Stimulated activated naive CD8-positive, alpha-beta T cell treated with anti-CD3 and anti-CD28 coated beads, Interleukin-15, Interleukin-2, amounts not matched to agents 100 U/mL and 50 U/mL, for 24 hours (primary cell): ENCODE measurements at places on chromosomes 7 and 10.

DNA sequence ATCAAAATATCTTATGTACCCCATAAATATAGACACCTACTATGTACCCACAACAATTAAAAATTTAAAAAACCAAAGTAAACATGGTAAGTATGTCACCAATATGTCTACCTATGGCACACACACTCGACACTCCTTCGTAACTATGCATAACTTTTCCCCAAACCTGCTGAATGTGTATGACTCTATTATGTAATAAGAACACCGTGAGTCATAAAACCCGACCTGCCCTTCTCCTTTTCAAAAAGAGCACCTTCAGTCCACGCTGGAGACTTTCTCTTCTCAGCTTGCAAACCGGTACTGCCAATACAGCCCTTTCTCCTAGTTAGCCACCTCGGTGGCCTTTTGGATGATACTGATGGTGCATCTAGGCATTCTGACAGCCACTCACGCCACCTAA, 186.3 kb downstream of the PRPF18 start:
- no peak for DNase-seq

GRCh38 chr7:101241015-101241363, 3.4 kb upstream of the CLDN15 start:
- no peak for DNase-seq

DNA sequence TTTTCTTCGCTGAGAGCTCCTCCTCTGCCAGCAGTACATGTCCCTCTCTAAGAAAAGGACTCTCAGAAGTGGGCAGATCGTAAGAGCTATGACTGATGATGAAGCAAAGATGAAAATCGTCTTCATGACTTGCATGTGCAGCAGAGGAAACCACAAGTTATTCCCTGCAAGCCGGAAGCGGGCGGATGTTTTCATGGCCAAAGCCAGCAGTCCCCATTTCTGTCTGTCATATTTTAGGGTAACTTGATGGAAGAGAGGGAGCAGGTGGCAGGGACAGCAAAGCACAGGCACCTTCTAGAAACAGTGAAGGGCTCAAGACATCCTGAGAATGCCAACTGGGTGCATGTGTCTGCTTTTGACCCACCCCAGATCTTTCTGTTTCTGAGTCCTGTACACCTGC, 19.9 kb downstream of the KLF6 start:
- no peak for DNase-seq

DNA sequence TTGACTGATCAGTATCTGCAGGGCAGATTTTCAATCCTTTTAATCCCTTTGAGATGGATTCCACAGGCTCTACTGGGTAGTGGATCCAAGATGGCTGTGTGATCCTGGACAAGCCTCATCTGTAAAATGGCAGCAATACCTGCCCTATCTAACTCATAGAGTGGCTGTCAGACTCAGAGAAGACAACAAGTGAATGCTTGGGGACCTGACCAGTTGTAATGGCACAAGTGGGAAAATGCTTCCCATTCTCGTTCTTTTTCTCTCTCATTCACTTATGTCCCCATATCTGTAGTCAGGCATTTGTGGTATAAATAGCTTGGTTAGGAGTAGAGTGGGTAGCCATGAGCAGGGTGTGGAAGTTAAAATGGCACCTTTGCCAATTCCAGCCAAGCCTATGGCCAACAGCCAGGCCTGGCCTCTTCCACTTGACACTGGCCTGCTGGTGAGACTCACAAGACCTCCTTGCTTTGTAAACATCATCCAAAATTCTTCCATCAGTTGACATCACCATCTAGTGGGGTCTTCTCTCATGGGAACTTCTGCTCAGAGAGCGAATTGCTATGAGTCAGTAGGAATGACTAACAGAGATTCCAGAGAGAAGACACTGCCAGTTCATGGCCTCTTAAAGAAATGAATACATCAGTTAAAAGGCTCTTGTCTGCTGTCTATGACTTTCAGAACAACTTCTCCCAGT, 150.1 kb downstream of the PLPP4 start:
- DNase-seq: no peak

GRCh38 chr7:106068986-106069385, 43.1 kb downstream of the SYPL1 start:
- no peak for DNase-seq

GRCh38 chr10:100987685-100988049, 324 bp downstream of the TWNK start:
- no peak for DNase-seq

GRCh38 chr7:26197153-26198115, 3.1 kb downstream of the HNRNPA2B1 start:
- no peak for DNase-seq

DNA sequence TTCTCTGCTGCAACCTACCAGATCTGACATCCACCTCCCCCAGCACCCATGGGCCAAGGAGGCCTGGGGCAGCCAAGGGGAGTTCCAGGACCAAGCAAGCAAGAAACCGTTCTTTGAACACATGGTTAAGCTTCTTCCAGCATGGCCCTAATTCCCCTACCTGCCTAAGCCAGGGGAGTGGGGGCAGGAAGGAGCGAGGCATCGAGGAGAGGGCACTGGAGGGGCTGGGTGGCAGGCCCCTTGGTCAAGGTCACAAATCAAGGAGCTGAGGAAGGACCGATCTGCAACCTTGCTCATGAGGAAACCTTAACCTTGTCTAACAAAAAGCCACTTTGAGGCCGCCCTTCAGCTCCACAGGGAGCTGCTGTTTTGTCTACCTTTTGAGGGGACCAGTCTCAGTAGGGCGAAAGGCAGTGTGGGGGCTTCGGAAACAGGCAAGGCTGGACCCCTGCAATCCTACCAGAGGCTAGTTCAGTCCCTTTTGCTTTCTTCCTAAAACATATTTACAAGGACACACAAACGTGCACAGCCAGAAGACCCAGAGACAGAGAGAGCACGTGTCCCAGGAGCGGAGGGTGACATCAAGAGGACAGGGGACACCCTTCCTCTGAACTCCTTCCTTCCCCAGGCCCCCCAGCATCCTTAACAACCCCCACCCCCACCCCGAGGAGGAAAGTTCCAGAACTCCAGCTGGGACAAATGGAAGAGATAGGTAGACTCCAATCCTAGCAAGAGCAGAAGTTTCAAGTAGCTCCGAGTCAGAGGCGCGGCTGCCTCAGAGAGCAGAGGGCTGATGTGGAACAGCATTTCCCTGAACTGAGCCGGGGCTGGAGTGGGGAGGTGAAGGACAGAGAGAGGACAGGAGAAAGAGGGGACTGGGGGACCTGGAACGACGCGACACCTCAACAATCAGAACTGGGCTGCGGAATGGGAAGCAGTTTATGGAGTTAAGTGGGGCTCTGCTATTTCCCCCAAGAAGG, 28.2 kb downstream of the SPOCK2 start:
- DNase-seq: no peak

GRCh38 chr10:98268694-98269431, 869 bp upstream of the LOXL4 start:
- peak; percentile 20 for DNase-seq

DNA sequence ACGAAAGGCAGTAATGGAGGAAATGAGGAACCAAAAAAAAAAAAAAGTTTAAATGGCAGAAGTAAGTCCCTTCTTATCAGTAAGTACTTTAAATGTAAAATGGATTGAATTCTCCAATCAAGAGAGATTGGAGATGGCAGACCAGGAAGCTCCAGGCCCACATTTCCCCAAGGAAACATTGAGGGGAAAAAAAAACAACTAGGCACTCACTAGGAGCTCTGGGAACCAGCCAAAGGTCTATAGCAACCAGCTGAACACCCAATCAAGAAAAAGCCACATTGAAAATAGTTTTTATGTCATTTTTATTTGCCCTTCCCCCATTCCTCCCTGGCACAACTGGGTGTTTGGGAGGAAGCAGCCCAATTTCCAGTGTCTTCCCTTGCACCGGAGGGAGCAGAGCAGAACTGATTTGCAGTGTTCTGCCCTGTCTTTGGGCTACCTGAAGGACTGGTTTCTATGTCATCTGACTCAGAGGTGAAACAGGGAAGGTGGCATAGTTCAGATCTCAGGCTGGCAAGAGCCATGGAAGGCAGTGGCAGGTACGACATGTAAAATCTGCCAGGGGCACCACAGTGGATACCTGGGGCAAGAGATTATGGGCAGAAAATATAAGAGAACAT, 121.9 kb downstream of the SMURF1 start:
- DNase-seq: no peak

GRCh38 chr10:17644485-17644943, 563 bp downstream of the STAM start:
- DNase-seq: no peak

DNA sequence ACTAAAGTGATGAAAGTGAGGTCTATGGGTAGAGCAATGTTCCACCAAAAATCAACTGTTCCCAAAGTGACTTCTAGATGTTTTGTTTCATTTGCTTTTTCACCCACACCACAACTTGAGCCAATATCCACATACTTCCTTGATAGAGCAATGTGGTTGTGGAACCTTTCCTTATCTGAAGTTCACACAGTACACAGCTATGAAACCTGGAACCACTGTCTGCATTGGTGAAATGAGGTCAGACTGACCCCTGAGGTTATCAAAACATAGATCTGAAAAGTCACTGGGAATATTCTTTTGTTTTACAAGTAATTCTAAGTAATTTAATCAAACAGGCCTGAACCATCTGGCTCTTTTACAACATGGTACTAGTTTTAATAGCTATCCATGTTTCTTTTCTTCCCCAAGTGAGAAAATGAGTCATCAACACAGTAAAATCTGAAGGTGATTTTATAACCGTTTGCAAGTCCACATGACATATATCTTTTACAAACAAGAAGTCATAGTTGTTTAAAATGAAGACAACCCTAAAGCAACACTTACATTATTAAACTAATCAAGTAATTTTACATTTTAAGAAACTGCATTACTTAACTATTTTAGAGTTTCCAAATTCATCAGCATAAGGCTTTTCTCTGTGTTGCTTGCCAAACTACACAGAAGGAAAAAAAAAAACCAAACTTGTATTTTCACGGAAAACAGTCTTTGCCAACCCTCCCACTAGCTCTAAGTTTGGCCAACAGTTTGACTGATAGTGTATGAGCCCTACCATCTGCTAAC, 80.3 kb downstream of the LRRC17 start:
- DNase-seq: no peak

DNA sequence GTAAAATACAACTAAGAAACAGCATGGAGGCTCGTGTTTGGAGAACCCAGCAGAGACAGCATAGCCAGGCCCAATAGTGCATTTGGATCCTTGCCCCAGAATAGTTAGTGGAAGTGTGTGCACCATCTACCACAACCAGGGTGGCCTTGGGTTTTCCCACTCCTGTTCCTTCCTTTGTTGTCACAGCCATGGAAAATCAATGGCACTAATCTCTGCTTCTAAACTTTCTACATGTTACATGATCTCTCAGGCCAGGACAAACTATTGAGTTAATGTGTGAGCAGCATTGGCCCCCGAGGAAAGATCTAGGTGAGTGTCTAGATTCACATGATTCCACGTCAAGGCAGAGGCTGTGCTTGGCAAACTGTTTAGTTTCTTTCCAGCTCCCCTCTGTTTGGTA, 2.0 kb downstream of the CYP3A7 start:
- DNase-seq: no peak

DNA sequence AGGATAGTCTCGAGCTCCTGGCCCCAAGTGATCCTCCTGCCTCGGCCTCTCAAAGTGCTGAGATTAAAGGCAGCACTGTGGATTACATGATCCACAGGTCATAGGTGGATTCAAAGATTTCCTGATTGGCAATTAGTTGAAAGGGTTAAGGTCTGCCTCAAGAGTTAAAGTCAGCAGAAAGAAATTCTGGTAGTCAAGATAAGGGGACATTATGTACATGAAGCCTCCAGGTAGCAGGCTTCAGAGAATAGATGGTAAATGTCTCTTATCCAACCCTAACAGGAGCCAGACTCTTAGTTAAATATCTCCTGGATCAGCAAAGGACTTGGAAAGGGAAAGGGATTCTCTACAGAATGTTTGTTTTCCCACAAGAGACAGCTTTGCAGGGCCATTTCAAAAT, 93.7 kb downstream of the SKIDA1 start:
- DNase-seq: no peak

DNA sequence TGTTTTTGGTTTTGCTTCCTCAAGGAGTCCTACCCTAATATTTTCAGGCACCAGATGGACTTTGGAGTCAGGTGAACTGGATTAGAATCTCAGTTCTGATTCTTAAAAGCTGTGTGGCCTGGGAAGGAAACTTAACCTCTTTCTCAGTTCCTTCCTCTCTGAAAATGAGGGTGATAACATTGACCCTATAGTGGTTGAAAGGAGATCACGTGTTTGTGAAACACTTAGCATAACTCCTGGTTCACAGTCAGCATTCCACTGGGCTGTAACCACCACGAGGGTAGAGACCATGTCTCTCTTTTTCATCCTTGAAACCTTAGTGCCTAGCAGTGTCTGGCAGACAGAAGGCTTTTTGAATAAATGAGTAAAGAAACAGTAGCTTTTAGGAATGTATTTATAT, 16.7 kb downstream of the LSMEM1 start:
- DNase-seq: no peak

DNA sequence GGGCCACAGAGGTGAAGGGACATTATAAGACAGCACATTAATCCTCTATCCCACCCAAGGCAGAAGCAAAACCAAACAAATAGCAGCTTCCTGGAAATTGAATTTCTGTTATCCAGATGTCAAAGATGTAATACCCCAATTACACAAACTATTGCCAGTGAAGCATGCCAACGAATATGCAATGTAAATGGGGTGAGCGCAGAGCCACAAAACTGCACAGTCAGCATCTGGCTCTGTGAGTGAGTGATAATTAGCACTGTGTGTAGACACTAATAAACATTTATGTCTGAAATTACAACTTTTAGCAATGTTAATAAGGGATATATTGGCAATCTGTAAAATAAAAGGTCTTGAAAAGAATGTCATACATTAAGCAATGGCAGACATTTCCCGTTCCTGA, 3.2 kb downstream of the BEND7 start:
- no peak for DNase-seq

DNA sequence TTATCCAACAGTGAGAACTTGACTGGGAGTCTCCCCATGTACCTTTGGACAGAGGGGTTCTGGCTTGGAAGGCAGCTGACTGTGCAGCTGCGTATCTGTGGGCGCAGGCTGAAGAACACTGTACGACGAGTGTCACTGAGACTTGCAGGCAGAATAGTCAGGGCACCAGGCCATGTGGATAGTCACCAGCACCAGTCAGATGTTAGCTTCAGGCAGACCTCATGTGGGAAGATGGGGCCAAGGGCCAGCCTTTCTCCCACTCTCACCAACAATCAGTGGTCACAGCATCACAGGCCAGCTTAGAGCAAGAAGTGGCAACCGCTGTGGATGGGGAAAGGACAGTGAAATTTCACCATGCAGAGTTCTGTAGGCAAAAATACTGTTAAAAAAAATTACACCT, 43.4 kb upstream of the GJD4 start:
- DNase-seq: no peak

DNA sequence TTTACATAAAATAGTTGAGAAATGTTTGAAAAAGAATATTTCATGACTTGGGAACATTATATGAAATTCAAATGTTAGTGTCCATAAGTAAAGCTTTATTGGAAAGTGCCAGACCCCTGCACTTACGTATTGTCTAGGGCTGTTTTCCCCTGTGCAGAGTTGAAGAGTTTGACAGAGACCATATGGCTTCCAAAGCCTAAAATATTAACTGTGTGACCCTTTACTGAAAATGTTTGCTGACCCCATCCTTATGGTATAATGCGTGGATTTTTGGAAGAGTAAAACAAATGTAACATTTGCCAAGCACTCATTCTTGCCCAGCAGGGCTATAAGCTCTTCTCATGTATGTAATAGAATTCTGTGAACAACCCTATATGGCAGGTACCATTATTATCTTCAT, 40.1 kb upstream of the RAB18 start:
- no peak for DNase-seq
